ENCODE measurements at places on chromosomes 2 and 18. TPM values are rescaled to one million over a fixed set of nuclear protein-coding genes. Genes with fewer than 3 reads are reported as not detected.

The PTPRN gene
- polyA plus RNA-seq = not detected

The CXCR1 gene
- 64.7 TPM for polyA plus RNA-seq

The SPATA3 gene
- not detected for polyA plus RNA-seq

The CCDC68 gene
- polyA plus RNA-seq = not detected

The VAMP8 gene
- polyA plus RNA-seq = 617 TPM

The DTNA gene
- not detected for polyA plus RNA-seq

The NT5DC4 gene
- polyA plus RNA-seq = not detected

The AMER3 gene
- polyA plus RNA-seq = not detected

The PLEK gene
- 494 TPM for polyA plus RNA-seq

The VWC2L gene
- polyA plus RNA-seq = not detected

The DRC1 gene
- not detected for polyA plus RNA-seq

GRCh38 chr2:133252780-133253355 is 315.4 kb downstream of the NCKAP5 start:
- DNase-seq = no peak

- no peak for DNase-seq
These were observed 67.2 kb downstream of the LCLAT1 start for GRCh38 chr2:30514134-30514847.

DNA sequence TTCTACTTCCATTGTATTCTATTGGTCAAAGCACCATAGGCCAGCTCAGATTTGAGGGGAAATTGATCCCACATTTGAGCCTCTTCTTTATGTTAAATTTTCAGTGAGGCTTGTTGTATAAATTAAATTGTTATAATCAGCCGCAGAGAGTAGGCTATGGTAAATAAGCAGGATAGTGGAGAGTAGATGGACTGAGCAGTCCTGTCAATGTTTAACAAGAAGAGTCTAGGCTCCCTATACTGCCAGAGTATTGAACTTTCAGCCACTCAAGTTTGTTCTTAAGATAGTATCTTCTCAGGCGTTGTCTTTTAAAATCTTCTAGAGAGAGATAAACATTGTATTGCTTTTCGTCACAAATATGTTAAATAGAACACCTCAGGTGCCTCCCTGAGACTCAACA is 100.9 kb downstream of the PRKRA start:
- DNase-seq = no peak

- no peak for DNase-seq
These were observed 53.1 kb upstream of the BBS5 start for GRCh38 chr2:169426069-169426663.

- DNase-seq = no peak
These were observed 4.2 kb upstream of the SIX2 start for GRCh38 chr2:45013229-45014015.

GRCh38 chr18:22551536-22552151 is 133.9 kb upstream of the CTAGE1 start:
- DNase-seq = no peak

DNA sequence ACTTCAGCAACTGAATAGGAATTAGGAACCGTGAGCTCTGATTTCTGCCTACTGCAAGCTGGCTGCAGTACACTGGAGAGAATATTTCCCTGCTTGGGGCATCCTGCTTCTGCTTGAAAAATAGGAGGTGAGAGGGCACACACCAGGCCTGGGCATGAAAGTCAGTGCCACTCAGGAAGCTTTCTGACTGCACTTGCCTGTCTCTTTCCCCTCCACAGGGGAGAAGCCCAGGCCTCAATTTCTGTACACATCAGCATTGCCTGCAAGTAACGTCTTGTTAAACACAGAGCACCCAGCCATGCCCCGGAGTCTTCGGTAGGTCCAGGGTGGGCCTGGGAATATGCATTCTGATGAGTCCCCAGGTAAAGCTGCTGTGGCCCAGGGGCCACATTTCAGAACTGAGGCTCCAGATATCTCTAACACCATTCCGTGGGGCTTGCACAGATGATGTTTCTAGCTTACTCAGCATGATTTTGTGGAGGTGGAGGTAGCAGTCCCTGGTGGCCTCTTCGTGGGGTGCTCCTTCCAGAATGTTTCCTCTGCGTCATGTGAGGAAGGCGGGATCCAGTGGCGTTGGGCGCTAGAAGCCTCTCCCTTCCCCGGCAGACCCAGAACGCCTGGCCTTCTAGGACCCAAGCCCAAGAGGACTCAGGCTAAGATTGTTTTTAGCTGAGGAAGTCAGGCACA is 114.1 kb downstream of the ZBTB7C start:
- no peak for DNase-seq

DNA sequence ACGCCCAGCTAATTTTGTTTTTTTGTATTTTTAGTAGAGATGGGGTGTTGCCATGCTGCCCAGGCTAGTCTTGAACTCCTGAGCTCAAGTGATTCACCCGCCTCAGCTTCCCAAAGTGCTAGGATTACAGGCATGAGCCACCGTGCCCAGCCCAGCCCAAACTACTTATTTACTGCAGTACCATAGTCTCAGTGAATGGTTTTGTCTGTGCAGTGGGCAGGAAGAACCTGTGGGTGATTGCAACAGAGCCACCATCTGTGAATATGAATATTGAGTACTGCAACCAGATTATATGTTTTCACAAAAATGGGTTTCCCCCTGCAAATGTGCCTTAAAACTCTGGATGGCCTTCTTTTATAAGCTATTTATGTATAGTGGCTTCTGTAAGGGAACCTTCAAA is 9.1 kb downstream of the MPPE1 start:
- no peak for DNase-seq

DNA sequence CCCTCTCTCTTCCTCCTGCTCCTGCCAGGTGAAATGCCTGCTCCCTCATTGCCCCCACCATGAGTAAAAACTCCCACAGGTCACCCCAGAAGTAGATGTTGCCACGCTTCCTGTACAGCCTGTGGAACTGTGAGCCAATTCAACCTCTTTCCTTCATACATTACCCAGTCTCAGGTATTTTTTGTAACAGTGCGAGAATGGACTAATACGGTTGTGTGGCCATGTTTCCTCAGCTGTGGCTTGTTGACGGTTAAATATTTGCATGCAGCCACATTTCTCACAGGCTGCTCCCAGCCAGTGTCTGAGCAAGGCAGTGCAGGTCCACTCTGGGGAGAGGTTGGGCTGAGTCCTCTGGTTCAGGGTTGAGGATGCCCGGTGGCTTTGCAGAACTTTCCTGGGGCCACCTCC is 27.8 kb upstream of the COPS8 start:
- DNase-seq = no peak

DNA sequence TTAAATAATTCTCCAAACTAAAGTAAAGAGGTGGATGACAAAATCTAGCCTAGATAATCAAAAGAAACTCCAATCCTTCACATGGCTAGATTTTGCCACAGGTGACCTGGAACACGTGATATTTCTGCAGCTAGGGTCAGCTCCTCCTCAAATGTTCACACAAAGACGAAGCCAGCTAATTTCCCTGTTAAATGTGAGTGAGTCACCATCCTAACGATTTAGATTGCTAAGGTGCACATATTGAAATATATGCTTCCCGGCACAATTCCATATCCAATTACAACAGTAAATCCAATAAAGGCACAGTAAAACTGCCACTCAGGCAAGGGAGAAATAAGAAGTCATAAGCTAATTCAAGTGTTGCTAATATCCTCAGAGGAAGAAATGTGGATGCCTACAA is 28.7 kb downstream of the IKZF2 start:
- DNase-seq = no peak

DNA sequence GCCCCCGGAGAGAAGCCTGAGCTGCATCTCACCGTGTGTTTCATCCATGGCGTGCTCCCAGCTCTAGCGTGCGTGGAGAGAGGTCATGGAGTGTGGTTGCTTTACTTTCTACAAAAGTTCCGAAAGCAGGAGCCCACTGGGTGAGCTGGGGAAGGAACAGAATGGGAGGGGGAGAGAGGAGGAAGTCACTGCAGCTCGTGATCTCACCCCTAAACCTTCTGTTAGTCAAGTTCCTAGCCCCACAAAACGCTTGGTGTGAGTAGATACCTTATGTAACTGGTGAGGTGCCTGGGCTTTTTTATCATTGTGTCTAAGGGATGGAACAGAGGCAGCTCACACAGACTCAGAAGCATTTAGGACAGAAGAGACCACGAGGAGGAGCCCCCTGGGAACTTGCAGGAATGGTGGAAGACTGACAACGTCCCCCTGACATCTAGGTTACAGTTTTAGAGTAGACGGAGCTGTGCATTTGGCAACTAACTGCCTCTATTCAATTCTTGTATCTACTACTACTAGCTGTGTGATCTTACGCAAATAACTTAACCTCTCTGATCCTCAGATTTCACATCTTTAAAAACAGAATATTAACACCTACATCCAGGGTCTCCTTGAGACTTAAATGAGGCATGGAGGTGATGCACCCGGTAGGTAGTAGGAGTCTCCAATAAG is 123.3 kb downstream of the ARL4C start:
- DNase-seq = no peak

- no peak for DNase-seq
These were observed 26.9 kb downstream of the GALM start for GRCh38 chr2:38692636-38693318.

DNA sequence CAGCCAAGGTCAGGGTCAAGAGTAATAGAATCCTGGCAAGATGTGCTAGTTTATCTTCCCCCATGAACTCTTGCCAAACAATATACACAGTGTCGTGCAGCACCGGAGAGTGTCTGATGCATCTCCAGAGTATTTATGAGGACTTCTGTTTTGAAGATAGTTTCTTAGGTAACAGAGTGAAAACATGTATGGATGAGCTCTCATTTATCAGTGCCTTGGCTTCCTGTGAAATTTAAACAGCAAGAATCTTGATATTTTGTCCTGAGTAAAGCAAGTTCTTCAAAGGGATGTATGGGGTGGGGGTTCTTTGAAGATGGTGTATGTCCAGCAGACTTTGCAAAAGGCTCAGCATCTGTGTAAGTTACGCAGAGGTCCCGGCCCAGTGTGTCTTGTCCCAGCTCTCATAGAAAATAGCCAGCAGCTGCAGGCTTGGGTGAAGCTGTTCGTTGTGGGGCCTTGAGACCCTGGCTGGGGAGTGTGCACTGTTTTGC is 361.0 kb upstream of the NT5C1B start:
- DNase-seq = no peak

DNA sequence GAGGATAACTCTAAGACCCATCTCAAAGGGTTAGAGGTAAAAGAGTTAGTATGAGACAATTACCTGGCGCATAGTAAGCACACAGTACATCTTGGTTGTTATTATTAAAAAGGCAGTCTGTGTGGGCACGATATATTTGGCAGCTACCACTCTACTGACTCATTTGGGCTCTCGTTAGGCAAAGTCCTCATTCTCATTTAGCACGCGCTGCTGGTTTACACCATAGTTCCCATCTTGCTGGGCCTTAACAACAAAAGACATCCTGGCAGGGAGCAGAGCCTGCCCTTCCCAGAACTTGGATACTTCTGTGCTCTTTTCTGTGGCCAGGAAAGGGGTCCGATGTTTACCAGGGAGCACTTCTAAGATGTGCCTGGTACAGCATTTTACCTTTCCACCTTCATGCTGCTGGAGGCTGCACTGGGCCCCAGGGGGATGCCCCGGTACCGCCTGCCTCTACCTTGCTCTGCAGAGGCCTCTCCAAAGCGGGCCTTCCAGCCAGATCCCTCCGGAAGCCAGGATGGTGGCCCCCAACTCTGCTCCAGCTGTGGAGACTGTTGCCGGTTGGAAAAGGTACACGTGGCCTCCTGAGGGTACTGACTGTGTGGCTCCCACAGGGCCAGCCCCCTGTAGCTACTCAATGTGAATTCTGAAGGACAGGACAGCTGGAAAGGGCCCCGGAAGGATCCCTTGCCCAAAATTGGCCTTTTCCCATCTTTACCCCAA is 15.0 kb downstream of the GLI2 start:
- DNase-seq = no peak

- DNase-seq = no peak
These were observed 12.3 kb downstream of the SNED1 start for GRCh38 chr2:241010531-241011295.

DNA sequence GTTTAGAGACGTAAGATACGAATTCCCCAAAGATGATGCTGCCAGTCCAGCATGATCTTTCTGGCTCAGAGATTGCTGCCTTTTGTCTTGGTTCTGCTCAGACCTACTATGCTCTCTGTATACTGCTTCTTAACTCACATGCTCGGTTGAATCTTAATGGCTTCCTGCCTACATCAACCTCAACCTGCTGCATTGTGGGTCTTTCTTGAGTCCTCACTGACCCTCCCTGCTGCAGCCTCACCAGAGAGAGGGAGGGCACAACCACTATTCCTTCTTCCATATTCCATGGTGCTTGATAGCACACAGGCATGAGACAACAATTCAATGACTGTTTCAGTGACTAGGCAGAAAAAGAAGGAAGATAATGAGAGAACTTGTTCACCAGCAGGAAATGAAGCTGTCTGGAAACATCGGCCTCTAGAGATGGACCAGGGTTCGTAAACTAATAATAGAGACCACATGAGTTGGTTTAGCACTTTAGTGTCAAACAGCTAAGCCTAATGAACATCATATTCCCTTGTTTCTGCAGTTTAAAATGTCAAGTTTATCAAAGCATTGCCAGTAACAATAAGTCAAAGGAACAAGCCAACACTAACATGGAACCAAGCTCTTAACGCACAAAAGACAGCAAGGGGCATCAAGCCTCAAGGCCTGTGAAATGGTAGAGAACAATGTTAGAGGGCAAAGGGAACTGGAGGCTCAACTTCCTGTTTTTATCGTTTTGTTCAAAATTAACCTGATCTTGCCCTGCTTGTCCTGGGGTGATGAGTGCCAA is 333.9 kb downstream of the PDE11A start:
- DNase-seq = no peak

DNA sequence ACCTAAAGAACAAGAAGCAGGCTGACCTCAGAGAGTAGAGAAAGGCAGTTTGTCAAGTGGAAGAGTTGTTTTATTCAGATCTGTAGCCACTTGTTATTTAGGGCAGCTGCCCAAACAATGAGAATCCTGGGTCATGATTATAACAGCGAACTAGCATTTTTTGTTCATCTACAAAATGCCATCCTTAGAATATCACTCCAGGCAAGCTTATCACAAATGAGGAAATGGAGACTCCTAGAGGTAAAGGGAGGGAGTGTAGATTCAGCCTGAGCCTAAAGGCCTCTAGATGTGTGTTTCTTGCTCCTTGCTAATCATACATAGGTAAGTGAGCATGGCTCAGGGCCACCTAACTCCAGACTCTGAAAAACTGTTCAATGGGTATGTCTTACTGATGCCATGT is 126.1 kb downstream of the HNMT start:
- no peak for DNase-seq

GRCh38 chr2:1494906-1495305 is 81.6 kb downstream of the TPO start:
- no peak for DNase-seq

DNA sequence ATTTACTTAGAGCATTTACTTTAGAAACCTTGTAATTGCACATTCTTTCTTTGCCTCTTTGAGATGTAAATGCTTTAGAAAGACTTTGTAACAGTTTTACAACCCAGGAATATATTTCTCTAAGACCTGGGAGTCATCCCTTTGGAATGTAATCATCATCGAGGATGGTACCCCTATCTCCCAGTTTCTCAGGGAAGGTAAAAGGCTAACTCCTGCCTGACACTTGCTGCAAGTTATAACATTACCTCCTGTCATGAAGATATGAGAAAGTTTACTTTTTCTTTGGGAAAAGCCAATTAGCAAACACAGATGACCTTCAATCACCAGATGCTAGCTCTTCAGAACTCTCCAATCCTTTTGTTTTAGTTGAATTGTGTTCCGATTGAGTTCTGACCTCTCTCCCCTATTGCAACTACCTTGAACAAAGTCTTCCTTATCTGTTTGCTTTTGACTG is 420.3 kb upstream of the FSIP2 start:
- DNase-seq = no peak

GRCh38 chr2:61520261-61520660 is 17.9 kb downstream of the XPO1 start:
- DNase-seq = no peak

Data from immature natural killer cell (primary cell).